ENCODE measurements at places on chromosomes 7 and 10.

DNA sequence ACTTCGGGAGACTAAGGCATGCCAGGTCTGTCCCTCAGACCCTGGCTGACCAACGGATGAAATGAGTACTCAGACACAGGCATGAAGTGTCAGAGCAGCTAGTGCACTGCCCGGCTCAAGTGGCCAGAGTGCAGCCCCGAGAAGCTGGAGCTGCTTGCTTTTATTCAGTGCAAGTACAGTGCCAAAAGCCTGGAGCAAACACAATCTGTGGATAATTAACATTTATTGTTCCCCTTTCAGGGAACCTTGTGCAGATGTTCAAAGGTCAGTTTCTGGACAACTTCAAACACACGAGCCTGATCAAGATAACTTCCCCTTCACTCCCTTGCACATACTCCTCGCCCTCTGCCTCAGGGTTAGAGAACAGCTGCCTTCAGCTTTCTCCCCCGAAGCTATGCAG, 7.9 kb upstream of the ATE1 start:
- no peak for DNase-seq

GRCh38 chr10:9786101-9786500, 1231.6 kb upstream of the CELF2 start:
- no peak for DNase-seq

DNA sequence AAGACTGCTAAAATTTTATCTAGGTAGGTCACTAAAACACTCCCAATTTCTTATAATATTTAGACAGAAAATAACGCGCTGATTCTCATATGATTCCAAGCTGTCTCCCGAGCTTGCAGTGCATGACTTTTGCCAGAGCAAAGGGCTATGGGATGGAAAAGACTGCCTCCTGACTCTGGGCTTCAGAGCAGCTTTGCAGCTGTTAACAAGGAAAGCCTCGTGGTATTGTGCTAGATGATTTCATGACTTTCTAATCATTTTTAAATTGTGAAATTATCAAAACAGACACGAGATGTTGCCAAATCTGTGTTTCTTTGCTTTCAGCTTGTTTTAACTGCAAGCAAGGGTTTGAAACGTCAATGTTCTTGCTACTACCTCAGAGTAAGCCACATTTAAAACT, 238.3 kb downstream of the AGMO start:
- no peak for DNase-seq

DNA sequence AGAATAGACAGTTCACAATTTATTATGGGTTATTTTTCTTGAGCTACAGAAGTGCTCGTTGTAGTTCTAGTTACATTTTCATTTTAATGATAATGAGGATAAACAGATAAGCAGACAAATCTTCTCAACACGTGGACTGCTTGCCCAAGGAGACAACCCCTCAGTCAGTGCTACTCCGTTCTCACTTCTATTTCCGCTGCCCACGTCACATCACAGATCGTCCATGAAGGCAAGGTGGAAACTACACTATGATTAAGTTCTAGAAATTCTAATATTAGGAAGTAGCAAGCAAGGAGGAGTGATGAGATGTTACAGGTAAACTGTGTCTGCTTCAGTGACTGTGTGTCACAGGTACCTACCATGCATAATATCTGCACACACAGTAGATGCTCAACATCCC, 210.5 kb downstream of the CHCHD3 start:
- no peak for DNase-seq

DNA sequence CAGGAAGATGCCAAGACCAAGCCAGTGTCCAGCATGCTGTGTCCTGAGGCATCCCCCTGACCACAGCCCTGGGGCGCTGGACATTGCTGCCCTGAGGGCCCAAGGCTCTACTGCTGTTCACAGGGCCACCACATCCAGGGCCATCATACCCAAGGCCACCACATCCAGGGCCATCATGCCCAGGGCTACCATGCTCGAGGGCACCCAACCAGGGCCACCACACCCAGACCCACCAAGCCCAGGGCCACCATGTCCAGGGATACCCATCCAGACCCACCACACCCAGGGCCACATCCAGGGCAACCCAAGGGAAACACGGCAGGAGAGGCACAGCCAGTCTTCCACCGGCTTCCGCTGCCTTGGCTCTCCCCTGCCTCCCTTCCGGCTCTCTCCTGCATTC, 17.1 kb downstream of the STK32C start:
- no peak for DNase-seq

DNA sequence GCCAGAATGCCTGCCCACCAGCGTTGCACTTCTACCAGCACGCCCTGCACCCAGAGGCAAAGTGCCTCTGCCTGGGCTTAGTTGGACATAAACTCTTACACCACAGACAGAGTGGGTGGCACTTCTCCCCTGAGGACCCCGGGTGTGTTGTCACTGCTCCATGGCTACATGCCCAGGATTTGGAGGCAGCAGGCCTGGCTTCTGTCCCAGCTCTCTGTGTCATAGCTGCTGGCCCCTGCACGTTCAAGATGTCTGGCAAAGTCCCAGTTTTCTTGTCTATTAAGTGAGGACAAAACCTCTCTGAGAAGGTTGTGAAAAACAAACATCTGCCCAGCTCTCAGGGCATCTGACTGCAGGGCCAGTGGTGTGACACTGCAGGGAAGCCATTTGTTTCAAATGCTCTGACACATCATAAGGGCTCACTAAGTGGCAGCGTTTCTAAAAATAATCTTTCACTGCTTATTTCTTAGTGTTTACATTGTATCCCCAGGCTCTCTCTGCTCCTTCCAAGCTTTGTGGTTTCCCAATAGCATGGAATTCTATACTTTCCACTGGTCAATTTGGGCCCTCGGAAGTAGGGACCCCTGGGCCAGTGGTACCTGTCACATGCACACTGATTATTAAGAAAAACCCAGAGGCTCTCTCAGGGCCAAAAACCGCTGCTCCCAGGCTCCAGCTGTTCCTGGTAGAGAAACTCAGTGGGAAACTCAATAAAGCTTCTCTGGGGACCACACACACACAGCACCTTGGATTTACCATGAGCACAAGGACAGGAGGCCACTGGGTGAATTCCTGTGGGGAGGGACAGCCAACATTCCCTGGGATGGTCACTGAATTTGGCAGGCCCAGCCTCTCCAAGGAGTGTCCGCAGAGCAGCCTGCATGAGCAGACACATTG, 86.2 kb upstream of the ANLN start:
- DNase-seq, result no peak

DNA sequence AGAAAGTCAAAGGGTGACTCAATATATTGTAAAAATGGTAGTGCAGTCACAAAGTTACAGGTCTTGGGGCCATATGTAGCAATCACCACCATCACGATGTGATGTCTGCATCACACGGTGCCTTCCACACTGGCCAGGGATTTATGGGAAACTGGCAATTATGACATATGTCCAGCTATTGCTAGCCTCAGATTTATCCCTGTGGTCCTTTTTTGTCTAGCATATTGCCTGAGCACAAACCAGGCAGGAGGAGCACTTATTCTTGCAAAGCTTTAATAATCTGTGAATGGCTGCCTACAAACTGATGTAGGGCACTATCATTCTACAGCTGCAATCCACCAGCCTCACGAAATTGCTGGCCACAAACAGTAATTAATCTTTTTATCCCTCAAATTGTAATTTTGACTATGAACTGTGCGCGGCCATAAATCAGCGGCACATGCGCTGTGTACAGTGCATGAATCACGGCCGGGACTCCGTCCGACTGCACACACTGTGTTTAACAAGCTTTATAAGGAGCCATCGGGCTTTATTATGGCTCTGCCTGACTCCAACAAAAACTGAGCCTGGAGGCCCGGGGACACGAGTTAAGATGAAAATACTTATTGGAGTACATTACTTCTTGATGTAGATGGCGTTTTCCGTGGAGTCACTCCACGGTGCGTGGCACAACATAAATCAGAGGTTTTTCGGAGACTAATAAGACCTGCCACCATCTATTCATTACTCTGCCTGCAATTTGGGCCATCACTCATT, 115.2 kb downstream of the EBF3 start:
- DNase-seq, result no peak
